ENCODE measurements at places on chromosomes 4 and X. TPM values are rescaled to one million over a fixed set of nuclear protein-coding genes. Genes with fewer than 3 reads are reported as not detected.

The TCP11X2 gene
- not detected for total RNA-seq

The LEF1 gene
- total RNA-seq: 0.54 TPM

The PDE5A gene
- 158 TPM for total RNA-seq

The ADH1A gene
- total RNA-seq: not detected

The TRPC5OS gene
- total RNA-seq: not detected

The ANXA10 gene
- total RNA-seq: not detected

DNA sequence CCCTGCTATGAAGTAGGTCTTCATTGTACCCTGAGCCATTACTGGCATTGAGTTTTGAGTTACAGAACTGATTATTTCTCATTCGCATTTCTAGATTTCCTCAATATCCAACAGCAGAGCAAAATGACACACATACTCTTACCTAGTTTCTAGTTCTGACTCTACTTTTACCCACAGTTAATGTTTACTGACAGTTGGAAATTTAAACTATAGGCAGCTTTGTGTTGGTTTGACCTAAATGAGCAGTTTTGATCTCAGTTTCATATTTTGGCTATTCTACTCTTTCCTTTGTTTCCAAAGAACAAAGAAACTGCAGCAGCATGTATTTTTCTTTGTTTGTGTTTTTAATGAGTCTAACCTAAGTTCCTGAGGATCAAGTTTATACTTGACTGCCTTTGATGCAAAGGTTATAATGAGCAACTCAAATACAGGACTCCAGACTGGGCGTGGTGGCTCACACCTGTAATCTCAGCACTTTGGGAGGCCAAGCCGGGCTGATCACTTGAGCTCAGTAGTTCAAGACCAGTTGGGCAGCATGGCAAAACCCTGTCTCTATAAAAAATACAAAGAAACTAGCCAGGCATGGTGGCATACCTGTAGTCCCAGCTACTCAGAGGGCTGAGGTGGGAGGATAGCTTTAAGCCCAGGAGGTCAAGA, 30.4 kb downstream of the TXK start:
- H3K4me1 ChIP-seq: no peaks in the 10 kb centered on the region
- no peak for DNase-seq
- no peak overlapping the region for H3K27ac ChIP-seq
- no peaks in the 10 kb centered on the region for H3K36me3 ChIP-seq
- H3K4me3 ChIP-seq: no peak overlapping the region

DNA sequence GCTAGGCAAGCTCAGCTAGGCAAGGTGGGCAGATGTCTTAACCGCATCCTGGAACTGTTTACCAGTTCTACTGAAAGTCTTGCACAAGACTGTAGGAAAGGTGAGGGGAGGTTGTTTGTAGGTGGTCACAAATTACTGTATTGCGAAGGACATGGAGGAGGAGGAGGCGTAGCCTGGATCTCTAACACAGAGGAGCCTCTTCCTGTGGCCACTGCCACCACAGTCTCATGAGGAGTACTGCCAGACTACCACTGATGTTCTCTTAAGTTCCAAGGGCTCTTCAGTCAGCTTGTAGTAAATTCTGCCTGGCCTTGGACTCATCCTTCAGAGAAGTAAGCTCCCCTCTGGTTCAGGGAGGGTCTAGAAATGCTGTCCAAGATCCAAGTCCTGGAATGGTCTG, 258.6 kb downstream of the FAT4 start:
- no peaks in the 10 kb centered on the region for H3K36me3 ChIP-seq
- H3K27me3 ChIP-seq: no peaks in the 10 kb centered on the region
- H3K27ac ChIP-seq: no peak overlapping the region

DNA sequence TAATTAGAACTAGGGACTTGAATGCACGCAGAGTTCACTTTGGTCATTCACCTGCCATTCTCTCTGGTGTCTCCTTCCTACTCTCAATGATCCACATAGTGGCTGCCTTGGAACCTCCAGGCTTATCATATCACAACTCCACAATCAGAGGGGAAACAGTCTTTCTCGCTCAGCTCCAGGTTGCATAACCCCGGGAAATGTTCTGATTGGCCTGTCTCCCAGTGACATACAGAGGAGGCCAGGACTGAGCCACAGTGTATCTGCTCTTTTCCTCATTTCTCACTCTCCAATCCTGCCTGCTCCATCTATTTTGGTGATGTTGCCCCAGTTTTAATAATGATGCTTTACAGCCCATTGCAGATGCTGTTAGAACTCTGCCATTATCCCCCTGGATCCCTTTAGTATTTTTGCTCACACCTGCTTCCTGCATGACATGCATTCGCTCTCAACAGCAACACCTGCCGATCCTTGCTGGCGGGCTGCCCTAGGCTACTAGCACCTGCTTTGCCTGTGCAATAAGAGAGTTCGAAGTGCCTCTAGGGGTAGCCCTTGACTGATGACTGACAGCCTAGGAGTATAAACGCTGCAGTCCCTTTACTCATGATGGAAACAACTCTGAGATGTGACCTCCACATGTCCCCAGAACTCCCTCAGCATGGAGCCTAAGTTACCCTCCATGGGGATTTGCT, 211.3 kb upstream of the RPS6KA3 start:
- H3K36me3 ChIP-seq: no peaks in the 10 kb centered on the region
- DNase-seq: no peak
- no peak overlapping the region for H3K27ac ChIP-seq
- no peak overlapping the region for H3K4me3 ChIP-seq
- no peaks in the 10 kb centered on the region for H3K4me1 ChIP-seq

GRCh38 chrX:103628386-103629317, at the start of gene TCEAL1:
TCEAL1 (plus strand) TSS chrX:103628975; CDS start chrX:103629917, 942 bp downstream.
- H3K4me3 ChIP-seq: peak within 1 kb of the TSS; percentile 86
- H3K4me1 ChIP-seq: peaks cover 11% of the 10 kb centered on the region
- DNase-seq: no peak
- H3K36me3 ChIP-seq: no peaks in the 10 kb centered on the region
- H3K27me3 ChIP-seq: no peaks in the 10 kb centered on the region

GRCh38 chrX:68754406-68754805, 74.4 kb upstream of the EFNB1 start:
- H3K4me3 ChIP-seq: no peak overlapping the region
- no peaks in the 10 kb centered on the region for H3K27me3 ChIP-seq
- H3K27ac ChIP-seq: no peak overlapping the region
- H3K4me1 ChIP-seq: no peaks in the 10 kb centered on the region

DNA sequence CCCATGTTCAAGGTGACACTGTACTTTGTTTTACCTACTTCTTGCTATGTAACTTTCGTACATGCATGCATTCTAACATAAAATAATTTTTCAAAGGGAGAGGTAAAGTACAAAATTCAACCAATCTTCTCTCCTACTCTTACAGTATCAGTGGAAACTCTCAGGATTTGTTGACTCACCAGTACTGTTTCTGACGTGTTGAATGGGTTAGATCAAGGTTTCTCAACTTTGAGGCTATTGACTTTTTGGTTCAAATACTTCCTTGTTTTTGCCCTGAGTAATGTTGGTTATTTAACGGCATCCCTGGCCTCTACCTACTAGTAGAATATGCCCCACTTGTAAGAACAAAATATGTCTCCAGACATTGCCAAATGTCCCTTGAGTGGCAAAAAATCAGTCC, 94.6 kb upstream of the SMAD1 start:
- H3K27ac ChIP-seq: no peak overlapping the region
- DNase-seq: no peak
- no peaks in the 10 kb centered on the region for H3K36me3 ChIP-seq
- no peak overlapping the region for H3K4me3 ChIP-seq
- no peaks in the 10 kb centered on the region for H3K27me3 ChIP-seq

DNA sequence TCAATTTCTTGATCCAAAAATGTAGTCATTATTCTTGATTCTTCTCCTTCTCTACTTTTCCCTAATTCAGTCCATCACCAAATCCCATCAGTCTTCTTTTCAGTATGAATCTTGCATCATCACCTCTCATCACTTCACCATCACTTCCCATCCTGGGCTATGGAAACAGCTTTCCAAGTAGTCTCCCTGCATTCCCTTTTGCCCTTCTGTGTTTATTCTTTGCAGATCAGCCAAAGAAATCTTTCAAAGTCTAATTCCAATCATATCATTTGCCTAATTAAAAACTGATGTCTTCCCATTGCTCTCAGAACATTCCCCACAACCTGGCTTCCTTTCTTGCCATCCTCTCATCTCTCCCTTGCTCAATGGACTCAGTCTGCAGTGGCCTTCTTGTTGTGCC, 201.7 kb upstream of the ADAMTS3 start:
- no peak overlapping the region for H3K4me3 ChIP-seq
- DNase-seq: no peak
- no peaks in the 10 kb centered on the region for H3K36me3 ChIP-seq
- no peaks in the 10 kb centered on the region for H3K27me3 ChIP-seq
- peaks cover 3% of the 10 kb centered on the region for H3K4me1 ChIP-seq
- no peak overlapping the region for H3K27ac ChIP-seq

DNA sequence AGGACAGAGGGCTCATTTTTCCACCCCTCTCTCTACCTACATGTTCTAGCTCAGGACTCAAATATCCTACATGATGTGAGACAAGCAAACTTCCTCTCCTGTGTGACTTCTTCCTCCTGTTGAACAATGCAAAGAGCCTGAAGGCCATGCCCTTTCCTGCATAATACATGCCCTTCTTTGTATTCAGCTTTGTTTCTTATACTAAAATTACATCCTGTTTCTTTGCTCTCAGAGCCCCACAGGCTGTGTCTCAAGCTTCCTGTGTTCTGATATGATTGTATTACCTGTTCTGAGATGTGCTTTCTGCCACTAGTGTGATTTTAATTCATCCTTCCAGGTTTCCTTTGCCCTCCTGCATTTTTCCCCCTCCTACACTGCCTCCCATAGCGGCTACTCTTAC, 166.4 kb upstream of the AFF2 start:
- no peaks in the 10 kb centered on the region for H3K27me3 ChIP-seq
- no peak overlapping the region for H3K4me3 ChIP-seq
- H3K36me3 ChIP-seq: no peaks in the 10 kb centered on the region
- H3K27ac ChIP-seq: no peak overlapping the region

- no peaks in the 10 kb centered on the region for H3K36me3 ChIP-seq
- no peaks in the 10 kb centered on the region for H3K4me1 ChIP-seq
- no peak for DNase-seq
- H3K4me3 ChIP-seq: no peak overlapping the region
- H3K27me3 ChIP-seq: no peaks in the 10 kb centered on the region
These were observed 96.5 kb downstream of the SLC2A9 start for GRCh38 chr4:9924750-9925149.

- no peaks in the 10 kb centered on the region for H3K27me3 ChIP-seq
- no peak for DNase-seq
- H3K4me1 ChIP-seq: no peaks in the 10 kb centered on the region
- no peak overlapping the region for H3K4me3 ChIP-seq
These were observed 94.4 kb downstream of the SCD5 start for GRCh38 chr4:82704156-82704555.

DNA sequence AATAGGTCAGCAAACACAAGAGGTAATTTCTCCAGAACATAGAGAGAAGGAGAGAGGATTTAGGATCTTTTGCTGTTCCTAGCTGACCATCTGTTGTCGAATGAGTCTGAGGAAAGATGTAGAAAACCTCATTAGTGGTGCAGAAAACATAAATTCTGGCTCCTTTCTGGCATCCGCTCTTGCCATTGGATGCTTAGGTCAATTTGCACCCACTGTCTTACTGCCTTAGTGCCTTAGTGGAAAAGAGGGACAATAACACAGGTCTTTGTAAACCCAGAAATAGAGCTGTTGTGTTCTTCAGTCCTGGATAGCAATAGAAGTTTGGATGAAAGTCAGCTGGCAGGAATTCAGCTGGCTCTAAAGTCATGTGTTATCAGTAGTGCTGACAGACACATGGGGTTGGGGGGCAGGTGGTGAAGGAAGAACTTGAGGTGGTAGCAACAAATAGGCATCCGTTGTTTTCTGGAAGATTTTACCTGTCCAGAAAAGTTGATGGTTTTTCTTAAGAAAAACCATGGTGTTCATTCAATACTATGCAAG, 78.2 kb downstream of the GLRA2 start:
- H3K27me3 ChIP-seq: no peaks in the 10 kb centered on the region
- no peaks in the 10 kb centered on the region for H3K36me3 ChIP-seq
- H3K4me1 ChIP-seq: no peaks in the 10 kb centered on the region
- H3K27ac ChIP-seq: no peak overlapping the region
- no peak for DNase-seq

DNA sequence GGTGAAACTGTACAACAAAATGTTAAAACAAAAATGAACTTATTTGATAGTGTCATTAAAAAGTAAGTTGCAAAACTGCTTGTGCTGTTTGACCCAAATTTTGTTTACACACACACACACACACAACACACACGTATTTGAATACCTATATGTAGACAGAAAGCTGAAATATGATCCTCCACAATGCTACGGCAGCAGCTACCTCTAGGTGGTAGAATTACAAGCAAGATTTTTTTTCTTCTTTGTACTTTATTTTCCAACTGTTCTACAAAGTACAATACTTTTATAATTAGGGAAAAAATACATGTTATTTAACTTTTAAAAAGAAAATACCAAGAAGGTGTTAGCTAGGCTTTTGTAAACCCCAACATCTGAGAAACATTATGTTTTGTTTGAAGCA, 1.2 kb downstream of the CYTL1 start:
- H3K27ac ChIP-seq: no peak overlapping the region
- DNase-seq: no peak
- no peak overlapping the region for H3K4me3 ChIP-seq
- no peaks in the 10 kb centered on the region for H3K27me3 ChIP-seq

DNA sequence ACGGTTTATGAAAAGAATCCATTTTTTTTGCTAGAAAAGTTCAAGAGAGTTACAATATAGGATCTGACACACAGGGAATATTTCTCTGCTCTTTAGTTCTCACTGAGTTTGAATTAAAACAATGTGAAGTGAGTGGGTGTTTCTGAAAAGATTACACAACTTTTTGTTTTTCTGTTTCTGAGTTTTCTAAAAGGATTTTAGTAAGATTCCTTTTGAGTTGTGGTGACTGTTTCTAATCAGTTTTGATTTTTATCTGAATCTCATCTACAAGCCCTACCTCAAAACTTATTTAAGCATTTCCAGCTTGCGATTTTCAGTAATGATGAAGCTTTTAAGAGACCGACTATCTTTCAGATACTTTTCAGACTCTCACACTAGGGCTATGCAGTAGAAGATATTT, 141.7 kb downstream of the GPAT3 start:
- H3K4me3 ChIP-seq: no peak overlapping the region
- no peaks in the 10 kb centered on the region for H3K4me1 ChIP-seq
- H3K36me3 ChIP-seq: no peaks in the 10 kb centered on the region
- no peaks in the 10 kb centered on the region for H3K27me3 ChIP-seq
- no peak for DNase-seq
- no peak overlapping the region for H3K27ac ChIP-seq

GRCh38 chr4:187504974-187505797, 490.4 kb upstream of the ZFP42 start:
- H3K36me3 ChIP-seq: no peaks in the 10 kb centered on the region
- no peak for DNase-seq
- H3K27me3 ChIP-seq: no peaks in the 10 kb centered on the region
- H3K27ac ChIP-seq: no peak overlapping the region

DNA sequence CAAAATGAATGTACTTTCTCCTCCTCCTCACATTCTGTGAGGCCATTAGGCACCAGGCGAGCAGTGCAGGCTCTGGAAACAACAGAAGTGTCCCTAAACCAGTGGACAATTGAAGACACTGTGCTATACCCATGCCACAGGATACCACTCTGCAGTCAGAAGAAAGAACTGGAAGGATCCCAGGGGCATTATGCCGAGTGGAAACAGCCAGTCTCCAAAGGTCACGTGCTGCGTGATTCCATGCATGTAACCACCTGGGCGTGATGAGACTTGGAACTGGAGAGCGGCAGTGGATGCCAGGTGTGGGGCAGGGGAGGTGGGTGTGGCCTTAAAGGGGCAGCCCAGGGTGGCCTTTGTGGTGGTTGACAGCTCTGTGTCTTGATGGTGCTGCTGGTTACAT, 139.4 kb downstream of the EVC2 start:
- no peak overlapping the region for H3K27ac ChIP-seq
- peaks cover 40% of the 10 kb centered on the region for H3K36me3 ChIP-seq
- no peak overlapping the region for H3K4me3 ChIP-seq
- H3K4me1 ChIP-seq: no peaks in the 10 kb centered on the region
- H3K27me3 ChIP-seq: no peaks in the 10 kb centered on the region

All from thoracic aorta (tissue), 2 donors.